ENCODE measurements at places on chromosomes 5 and 9. TPM values are rescaled to one million over a fixed set of nuclear protein-coding genes. Genes with fewer than 3 reads are reported as not detected.

- no peak for DNase-seq
Observed at GRCh38 chr9:115914291-115914690, 239.3 kb upstream of the PAPPA start.

GRCh38 chr5:180647465-180647864 is 1.9 kb downstream of the FLT4 start:
- DNase-seq = no peak

GRCh38 chr5:39605588-39606575 is 181.1 kb upstream of the DAB2 start:
- peak; percentile 16 for DNase-seq

DNA sequence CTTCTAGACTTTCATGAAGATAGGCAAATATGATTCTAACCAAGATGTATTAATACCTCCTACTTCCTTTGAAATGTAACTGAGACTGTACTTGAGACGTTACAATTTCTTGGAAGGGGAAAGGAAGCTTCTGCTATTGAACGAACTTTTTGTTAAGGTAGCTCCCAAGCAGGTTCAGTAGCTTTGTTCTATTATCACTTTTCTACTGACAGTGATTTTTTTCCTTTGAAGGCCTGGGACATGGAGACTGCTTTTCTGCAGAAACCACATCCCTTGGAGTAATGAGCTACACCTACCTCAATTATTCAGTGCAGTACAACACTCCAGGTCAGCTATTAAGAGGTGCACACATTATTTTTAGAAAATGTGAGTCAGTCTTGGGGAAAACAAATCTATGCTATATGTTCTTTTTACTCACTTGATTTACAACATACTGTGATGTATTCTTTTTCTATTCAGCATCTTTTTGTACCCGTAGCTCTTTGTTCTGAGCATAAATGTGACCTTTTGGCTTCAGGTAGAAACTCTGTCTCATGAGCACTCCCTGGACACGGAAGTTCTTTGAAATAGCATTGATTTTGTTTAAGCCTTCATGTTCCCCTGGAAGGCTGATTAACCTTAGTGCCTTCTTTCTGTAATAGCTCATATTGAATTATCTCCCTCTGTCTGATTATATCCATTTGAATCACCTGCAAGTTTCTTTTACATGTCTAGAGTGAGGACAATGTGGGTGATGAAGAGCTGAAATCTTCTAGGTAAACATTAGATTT is 56.5 kb upstream of the CDKN2B start:
- peak; percentile 37 for DNase-seq

DNA sequence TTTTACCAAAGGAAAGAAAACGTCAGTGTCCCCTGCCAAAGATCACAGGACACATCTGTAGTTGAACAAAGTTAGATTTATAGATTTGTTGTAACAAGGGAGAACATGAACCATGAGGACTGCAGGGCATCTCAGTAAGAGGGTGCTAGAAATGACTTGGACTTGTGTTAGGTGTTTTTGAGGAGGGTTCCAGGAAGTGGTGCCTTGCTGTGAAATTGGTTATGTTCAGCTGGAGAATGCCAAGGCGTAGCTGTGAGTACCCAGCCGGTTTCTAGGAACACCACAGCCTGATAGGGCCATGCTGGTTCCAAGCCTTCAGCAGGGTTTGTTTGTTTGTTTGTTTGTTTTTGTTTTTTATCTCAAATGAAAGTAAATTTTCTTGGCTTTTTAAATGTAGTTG is 5.3 kb downstream of the SPEF2 start:
- no peak for DNase-seq

DNA sequence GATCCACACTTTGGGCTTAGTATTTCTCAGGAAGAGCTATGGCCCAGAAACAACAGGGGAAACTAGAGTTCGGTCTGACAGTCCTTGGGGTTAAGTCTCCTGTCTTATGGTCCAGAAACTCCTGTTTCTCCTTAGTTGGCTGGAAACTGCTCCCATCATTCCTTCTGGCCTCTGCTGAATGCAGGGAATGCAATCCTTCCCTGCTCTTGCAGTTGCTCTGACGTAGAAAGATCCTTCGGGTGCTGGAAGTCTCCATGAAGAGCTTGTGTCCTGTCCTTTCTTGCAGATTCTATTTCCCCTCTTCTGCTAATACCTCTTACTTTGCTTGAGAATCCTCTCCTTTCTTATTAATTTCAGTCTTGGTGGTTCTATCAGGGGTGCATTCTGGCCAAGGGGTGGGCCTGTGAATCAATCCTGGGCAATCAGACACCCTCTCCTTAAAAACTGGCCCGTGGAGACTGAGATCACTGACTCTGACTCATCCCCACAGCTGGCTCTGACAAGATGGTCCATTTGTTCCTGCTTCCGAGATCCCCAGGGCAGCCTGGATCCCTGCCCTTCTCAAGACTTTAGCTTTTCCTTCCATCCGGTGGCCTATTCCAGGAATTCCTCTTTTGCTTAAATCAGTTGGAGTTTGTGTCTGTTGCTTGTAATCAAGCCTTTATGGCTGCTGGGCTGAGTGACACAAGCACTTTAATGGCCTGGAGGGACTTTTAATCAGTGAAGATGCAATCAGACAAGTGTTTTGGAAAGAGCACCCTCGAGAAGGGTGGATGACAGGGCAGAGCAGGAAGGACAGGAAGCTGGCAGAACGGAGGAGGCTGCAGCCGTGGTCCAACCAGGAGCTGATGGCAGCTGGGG is 23.7 kb downstream of the PTGS1 start:
- peak; percentile 48 for DNase-seq

TTLL11 gene
- 5.7 TPM for total RNA-seq
